ENCODE measurements at places on chromosomes 11 and 22.

GRCh38 chr11:111565114-111565720 lies 24.7 kb downstream of the LAYN start:
- DNase-seq = no peak

- DNase-seq = no peak
These were observed 21.8 kb upstream of the GNB1L start for GRCh38 chr22:19876314-19876940.

DNA sequence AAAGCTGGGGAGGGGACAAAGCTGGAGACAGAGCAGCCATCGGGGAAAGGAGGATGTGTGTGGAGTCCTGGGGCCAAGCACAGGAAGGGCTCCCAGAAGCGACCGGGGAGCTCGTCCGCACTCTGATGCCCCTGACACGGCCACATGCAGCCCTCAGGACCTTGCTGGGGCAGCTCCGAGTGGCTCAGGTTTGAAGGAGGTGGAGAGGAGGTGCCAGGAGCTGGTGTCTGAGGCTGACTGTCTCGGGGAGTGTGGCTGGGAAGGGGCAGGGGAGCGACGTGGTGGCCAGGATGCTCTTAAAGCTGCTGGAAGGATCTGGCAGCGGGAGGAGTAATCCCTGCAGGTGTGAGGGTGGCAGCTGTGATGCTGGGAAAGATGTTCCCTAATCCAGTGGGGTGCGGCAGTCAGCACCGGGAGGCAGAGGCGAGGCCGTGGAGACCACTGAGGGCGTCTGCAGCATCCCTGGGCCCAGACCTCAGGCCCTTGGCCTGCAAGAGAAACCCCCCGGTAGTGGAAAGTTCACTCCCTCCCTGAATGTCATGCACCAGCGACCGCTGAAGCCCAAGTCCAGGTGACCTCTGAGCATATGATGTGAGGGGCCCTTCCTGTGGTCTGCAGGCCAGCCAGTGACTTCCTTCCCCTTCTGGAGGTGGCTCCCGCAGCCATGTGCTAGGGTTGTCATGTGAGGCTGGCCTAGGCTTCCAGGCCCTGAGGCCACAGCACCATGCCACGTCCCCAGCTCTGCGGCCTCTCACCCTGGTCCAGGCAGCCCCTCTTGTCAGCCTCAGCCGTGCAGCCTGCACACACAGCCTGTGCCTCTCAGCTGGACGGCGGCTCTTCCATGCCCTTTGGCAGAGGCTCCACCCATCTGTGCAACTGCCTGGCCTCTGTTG lies 17.2 kb upstream of the CTSD start:
- no peak for DNase-seq

DNA sequence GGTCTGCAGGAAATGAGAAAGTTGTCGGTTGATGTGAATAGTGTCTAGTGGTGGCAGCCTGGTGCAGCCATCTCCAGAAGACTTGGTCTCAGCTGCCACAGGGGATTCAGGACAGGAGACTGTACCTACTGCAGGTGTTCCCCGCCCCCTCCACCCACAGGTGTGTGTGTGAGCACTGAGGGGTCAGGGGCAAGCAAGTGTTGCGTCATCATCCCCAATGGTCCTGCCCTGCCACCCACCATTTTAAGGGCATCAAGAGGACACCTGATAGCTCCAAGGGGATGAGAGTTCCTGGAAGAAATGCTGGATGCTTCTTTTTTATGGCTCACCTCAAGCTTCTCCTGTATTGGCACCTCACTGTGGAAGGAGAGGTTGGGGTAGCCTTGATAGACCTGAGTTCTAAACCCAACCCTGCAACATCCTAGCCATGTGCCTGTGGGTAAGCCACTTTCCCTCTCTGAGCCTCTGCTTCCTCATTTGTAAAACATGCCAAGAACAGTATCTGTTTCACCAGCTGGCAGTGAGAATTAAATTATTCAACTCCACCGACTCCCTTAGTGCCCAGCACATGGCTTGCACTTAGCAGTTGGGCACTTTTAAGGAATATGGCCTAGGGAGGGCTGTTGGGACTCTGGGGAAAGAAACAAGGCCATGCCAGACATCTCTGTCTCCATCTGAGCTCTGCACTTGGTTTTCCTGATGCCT lies 6.1 kb downstream of the C11orf91 start:
- DNase-seq = no peak

DNA sequence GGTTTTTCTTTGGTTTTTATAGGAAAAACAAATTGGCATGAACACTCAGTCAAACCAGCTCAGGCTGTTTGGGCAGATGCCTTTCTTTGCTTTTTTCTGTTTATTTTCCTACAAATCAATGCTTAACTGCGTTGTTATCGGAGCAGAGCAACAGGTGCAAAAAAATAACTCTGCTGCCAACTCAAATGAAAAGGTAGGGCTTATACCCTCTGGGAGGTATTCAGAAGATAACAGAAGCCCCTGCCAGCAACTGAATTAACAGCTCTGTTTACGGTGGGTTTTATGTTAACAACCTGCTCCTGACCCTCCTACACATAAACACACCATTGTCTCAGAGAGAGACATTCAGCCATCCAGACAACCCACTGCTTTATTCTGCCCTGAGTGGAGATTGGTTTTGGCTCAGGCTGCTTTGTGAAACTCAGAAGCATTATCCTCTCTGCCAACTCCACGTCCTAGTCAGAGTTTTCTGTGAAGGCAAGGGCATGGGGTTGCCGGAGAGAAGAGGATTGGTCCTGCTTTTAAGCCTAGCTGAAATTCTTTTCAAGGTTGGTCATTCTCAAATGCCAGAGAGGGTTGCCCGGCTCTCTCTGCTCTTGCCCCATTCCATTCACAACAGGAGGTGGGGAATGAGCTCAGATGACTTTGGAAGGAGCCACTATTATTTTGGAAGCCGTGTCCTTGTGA lies 11.4 kb downstream of the EHF start:
- DNase-seq = no peak

- no peak for DNase-seq
These were observed 89.8 kb downstream of the DBX1 start for GRCh38 chr11:20070459-20070858.

DNA sequence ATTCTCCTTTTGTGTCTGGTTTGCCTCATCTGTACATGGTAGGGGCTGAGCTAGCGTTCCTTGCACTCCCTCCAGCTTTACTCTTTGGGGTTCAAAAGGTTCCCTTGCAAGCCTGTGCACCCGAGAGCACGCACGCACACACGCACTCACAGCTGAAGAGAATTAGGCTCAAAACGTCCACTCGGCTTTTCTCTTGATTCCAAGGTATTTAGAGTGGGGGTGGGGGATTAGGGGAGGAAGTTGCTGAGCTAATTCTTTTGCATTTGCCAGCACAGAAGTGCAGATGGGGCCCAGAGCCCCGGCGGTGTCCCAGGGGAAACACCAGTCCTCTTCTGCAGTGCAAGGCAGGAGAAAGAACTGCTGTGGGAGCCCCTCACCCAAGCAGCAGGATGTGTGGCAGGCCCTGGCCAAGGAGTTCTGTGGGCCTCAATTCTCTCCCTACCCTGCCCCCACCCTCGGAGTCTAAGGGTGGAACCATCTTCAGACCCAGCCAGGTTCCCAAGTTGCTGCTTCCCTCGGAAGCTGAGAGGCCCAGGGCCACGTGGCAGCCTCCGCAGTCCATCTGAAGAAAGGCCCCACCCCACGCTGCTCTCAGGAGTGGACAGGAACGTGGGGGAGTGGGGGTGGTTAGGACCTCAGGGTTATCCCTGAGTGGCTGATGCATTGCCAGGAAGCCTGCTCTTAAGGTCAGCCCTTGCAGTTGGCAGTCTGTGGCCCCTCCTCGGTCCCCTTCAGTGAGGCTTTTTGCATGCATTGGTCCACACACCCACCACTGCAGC lies 3.8 kb upstream of the KCNQ1OT1 start:
- no peak for DNase-seq

GRCh38 chr11:111697933-111698371 lies 68.2 kb downstream of the PPP2R1B start:
- DNase-seq = no peak

- DNase-seq = no peak
These were observed 524.0 kb upstream of the KIRREL3 start for GRCh38 chr11:127524618-127525017.

- no peak for DNase-seq
These were observed 79.0 kb downstream of the APIP start for GRCh38 chr11:34836958-34837856.

- DNase-seq = no peak
These were observed 291.8 kb downstream of the SBF2 start for GRCh38 chr11:10002221-10002620.

GRCh38 chr11:74373382-74373781 lies 24.9 kb downstream of the PGM2L1 start:
- DNase-seq = no peak

Data from type B pancreatic cell (in vitro differentiated cells).